ENCODE measurements at places on chromosomes 13 and 19.

- no peak for DNase-seq
These were observed 1.2 kb upstream of the ACP7 start for GRCh38 chr19:39082745-39083598.

- no peak for DNase-seq
These were observed 140.7 kb downstream of the TM9SF2 start for GRCh38 chr13:99642006-99642405.

DNA sequence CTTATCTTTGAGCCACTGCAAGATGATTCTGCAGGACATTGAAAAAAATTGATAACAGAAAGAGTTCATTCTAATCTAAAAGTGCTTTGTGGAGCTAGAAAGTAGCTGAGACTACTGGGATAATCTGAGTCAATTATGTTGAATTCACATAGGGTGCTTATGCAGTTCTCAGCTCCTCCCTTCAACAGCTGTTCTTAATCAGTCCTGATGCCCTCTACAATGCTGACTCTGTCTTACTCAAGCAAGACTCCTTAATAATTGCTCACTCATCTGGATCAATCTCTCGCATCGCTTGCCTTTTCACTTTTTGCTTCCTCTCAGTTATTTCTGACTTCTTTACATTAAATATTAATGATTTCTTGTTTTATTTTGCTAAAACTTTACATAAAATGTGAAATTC lies 182.1 kb downstream of the PCDH17 start:
- no peak for DNase-seq

- DNase-seq: no peak
These were observed 160.1 kb downstream of the KDM4B start for GRCh38 chr19:5128936-5129389.

- no peak for DNase-seq
These were observed 126.1 kb downstream of the KDM4B start for GRCh38 chr19:5094768-5095567.

Data from glomerular endothelial cell (primary cell).